Liver (tissue), 10 donors: ENCODE measurements at places on chromosomes 3 and 15. TPM values are rescaled to one million over a fixed set of nuclear protein-coding genes. Genes with fewer than 3 reads are reported as not detected.

The SEMA5B gene
- total RNA-seq: 0.25 TPM

The PARP14 gene
- total RNA-seq: 33.7 TPM

The SPATA12 gene
- not detected for total RNA-seq

The CTXND1 gene
- 3.1 TPM for total RNA-seq

The OXTR gene
- 0.28 TPM for total RNA-seq

The ZNF620 gene
- 7.1 TPM for total RNA-seq

The PRKCI gene
- total RNA-seq: 12.7 TPM

The A4GNT gene
- 0.17 TPM for total RNA-seq

The CHST13 gene
- total RNA-seq: 19.7 TPM

The TGM5 gene
- not detected for total RNA-seq

The SAMMSON gene
- total RNA-seq: not detected

The MB21D2 gene
- total RNA-seq: 0.59 TPM

The HMG20A gene
- total RNA-seq: 17.8 TPM

The CHRNA5 gene
- 0.17 TPM for total RNA-seq

The SLC2A2 gene
- 434 TPM for total RNA-seq

The USF3 gene
- 16.0 TPM for total RNA-seq

The ARNT2 gene
- 0.75 TPM for total RNA-seq

The PLXNB1 gene
- 204 TPM for total RNA-seq
